ENCODE measurements at places on chromosomes 7 and 10.

GRCh38 chr7:111588065-111588433 is 25.8 kb upstream of the IMMP2L start:
- DNase-seq: no peak

DNA sequence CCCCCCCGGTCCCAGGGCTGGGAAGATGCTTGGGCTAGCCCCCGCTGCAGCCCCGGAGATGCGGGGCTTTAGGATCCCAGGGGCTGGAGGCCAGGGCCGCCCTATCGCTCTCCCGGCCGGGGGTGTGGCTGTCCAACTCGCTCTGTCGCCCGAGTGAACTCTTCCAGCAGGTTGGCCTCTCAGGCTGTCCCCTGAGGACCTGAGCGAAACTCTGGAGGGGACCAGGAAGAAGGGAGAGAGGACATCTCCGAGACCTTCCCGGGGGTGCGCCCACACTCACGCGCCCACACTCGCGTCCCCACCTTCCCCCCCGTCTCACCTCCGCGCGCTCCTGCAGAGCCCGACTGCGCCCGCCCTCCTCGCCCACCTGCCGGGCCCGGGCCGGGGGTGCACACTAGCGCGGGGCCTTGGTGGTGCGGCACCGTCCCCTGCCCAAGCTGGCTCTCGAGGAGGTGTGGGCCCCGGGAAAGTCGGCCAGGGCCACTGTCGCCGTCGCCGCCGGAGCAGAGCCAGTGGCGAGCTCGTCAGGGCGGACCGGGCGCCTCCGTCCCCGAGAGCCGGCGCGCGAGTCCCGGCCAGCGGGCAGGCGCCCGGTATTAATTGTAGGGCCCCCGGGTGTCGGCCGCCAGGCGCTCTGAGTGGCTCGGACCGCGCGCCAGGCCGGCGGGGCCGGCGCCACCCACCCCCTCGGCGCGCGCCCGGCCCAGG is 101.7 kb upstream of the SVIL start:
- no peak for DNase-seq

DNA sequence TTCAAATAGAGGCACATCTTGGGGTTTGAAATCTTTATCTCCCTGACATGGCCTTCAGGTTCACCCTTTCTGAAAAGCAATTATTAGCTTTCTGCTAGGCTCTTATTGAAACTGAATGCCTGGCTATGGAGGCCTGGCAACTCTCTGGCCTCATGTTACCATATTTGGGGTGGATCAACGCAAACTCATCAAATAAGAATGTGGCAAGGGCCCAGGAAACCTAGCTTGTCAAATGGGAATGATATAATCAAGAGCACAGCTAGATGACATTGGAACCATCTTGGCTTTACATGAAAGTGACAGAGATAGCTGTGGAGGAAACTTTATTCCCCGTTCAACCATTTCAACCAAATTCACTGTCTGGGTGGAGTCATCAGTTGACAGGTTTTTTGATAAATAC is 202.8 kb upstream of the SMIM30 start:
- no peak for DNase-seq

DNA sequence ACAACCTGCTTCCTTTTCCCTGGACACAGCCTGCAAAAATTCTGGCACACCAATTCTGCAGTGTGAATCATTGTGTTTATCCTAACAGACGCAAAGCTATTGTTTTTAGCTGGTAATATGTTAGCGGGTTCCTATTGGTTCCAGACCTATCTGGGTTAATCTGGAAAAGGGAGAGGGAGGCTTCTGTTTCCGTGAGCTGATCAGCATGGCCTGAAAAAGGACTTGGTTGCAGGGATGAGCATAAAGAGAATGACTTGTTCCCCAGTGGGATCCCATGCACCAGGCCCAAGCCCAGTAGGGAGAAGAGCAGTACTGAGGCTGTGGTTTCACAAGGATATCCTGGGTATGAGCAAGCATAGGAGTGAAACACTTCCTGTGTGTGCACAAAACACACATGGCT is 78.4 kb downstream of the PDE1C start:
- no peak for DNase-seq

- no peak for DNase-seq
Observed at GRCh38 chr7:105345725-105346124, 43.0 kb downstream of the SRPK2 start.

DNA sequence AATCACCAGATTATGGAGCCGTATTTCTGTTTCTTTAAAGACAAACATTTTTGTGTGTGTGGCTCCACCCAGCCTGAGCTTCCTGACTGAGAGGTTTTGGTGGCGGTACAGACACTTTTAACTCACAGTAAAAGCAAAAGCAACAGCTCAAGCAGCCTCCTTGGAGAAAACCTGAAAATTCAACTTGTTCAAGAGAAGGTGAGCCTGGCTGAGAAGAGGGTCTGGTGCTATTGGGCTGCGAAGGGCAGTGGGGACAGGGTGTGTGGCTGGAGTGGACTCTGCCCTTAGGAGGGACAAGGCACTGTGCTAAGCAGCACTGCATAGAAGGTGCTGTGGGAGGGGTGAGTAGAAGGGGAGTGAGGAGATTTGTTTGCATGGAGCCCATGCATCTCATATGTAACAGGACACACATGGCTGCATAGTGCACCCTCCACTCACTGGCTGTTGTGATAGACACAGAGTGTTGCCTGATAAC is at the start of gene GIMAP7:
GIMAP7 (plus strand) TSS at position 125 of the 475 bp plus-strand sequence. CDS start 5,103 bp downstream, outside the sequence.
- DNase-seq: no peak

- DNase-seq: no peak
Observed at GRCh38 chr10:128068398-128069285, 57.6 kb downstream of the MKI67 start.

DNA sequence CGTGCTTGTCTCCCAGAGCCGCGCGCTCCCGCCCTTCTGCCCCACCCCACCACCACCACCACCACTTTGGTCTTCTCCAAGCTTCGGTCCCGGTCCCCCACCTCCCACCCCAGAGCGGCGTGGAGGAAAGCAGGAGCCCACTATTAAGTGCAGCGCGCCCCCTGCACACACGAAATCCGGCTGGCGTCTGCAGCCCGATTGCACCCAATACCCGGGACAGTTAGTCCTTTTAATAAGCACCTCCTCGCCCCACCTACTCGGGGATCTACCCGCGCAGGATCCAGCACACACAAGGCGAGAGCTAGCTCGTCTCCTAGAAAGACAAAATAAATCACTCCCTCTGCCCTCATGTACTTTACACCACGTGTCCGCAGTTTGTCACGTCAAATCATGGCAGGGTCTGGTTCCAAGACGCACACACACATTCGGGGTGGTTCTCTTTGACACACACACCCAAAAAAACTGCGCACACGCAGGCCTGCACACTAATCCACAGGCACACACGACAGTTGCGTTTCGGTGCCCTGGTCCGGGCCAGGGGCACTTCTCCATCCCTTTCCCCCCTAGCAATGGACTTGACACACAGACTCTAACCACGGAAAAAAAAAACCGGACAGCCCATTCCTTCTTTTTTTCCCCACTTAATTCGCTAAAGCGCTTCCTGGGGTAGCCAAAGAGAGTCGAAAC is 1.6 kb downstream of the SFMBT2 start:
- no peak for DNase-seq

Measured in CMK (cell line).